Stimulated activated CD4-positive, alpha-beta T cell treated with anti-CD3 and anti-CD28 coated beads, Interleukin-2, amount 100 ng/mL, for 48 hours (primary cell): ENCODE measurements at places on chromosomes 6 and 20.

GRCh38 chr20:31710423-31711108 is 12.1 kb downstream of the BCL2L1 start:
- DNase-seq = no peak

DNA sequence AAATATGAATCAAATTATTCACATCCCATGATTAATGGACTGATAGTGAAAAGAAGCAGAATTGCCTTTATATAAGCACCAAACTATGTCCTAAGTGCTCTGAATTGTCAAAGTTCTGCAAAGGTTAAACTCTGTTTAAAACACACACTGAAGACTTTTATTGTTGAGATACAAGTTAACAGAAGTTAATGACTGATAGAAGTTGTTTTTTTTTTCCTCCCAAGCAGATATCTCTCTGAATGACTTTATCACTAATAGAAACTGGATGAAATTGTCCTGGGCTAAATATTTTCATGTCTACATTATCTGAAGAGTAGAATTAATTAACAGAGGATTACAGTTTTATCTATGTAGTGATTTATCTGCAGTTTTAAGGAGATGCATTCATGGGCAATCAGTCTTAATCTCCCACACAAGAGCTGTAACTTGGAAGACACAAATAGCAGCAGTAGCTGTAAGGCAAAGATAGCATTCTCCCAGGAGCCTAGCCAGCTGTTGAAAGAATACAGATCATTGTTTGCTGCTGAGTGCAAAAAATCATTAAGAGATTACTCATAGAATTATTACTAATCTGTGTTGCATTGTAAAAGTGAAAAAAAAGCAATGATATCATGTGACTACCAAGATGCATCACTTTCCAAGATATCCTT is 49.9 kb downstream of the BMP5 start:
- DNase-seq = no peak

DNA sequence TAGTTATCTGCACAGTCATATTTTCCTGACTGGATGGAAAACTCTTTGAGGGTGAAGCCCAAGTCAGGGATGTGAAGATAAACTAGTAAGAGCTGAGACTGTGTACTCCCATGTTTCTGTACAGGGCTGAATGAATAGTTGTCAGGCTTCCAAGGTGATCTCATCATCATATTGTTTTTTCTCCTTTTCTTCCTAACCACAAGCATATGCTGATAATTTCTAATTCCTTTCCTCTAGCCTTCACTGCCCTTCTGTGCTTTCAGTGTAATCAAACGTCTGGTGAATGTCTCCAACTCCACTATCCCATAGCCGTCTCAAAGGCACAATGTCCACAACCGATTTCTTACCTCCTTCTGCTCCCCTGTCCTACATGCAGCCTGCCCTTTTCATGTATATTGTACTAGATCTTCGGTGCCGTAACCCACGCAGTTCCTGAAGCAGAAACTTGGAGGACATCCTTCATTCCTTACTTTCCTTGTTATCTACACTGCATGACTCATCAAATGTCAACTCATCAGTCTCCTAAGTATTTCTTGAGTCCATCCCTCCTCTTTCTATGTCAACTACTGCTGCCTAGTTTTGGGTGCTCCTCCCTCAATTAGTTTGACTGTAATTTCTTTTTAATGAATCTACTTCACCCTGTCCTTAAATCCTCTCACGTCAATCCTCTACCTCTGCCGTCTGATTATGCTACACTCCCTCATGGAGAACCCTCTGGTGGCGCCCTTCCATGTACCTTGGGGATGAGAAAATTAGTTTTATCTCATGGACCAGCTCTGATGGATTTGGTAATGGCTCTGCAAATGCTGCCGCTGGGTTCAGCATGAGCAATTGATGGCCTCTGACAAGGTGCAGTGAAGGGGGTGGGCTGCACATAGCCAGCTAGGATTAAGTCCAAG is 21.9 kb downstream of the NCOA7 start:
- DNase-seq = no peak

DNA sequence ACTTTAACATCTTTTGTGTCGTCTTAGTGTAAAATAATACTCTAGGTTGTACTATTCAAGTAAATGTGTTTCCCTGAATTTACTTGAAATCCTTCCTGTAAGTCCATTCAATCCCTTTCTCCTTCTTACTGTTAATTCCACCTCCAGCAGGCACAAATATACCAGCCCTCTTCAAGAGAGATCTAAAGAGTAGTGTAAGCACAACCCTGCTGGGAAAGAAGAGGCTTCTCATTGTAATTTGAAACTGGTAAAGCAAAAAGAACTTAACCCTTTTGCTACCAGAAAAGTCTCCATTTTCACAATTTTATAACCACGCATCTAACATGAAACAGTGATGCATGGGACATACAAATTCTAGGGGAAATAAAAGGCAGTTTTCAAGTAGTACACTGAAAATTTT is at the start of gene BMP5:
Gene BMP5, minus strand, starts transcription at position 191 of the 400 bp plus-strand sequence. CDS start 725 bp downstream, outside the sequence.
- no peak for DNase-seq

DNA sequence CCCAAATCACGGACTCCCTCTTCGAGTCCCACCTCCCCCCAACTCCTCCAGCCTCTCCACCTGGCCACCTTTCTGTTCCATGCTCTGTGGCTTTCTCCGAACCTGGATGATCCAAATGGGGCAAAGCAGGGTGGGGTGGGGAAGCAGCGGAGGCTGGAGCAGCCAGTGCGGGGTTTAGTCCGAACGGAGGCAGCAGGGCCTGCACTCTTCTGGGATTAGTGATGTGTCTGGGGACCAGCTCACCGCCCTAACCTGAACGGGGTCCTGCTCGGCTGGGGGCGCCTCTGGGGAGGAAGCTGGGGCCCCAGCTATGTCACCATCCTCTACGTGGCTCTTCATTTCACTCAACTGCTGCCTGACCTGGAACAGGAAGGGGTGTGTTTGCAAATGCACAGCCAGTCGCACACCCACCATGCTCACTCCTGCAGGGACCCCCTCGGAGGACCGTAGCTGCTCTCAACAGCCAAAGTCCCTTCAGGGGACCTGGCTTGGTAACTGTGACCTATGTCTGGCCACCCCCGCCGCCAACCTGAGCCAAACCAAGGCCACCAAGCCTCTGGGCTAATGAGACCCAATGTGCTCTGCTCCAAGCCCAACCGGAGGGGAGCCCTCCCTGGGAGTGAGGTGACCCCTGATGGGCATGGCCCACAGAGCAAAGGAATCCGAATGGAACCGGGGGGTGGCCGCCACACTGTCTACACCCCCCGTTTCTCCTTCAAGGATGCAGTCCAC is 46.8 kb downstream of the DSTN start:
- DNase-seq = no peak

DNA sequence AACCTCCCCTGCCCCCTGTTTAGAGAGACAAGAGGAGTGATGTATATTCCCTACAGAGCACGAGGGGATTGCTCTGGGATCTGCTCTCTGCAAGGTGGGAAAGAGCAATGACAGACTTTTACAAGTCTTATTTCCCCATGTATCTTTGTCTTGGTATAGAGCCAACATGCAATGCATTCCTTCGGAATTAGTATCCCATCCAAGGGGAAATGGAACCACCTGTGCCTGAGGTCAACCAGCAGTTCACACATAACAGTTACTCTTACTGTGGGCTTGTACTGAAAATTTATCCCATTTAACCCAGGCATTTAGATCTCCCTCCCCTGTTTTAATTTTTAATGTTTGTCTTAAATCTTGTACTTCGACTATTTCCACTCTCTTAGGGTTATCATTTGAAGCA is 250.4 kb downstream of the C6orf118 start:
- DNase-seq = no peak

GRCh38 chr20:61633004-61633403 is 380.9 kb downstream of the CDH4 start:
- DNase-seq = no peak

DNA sequence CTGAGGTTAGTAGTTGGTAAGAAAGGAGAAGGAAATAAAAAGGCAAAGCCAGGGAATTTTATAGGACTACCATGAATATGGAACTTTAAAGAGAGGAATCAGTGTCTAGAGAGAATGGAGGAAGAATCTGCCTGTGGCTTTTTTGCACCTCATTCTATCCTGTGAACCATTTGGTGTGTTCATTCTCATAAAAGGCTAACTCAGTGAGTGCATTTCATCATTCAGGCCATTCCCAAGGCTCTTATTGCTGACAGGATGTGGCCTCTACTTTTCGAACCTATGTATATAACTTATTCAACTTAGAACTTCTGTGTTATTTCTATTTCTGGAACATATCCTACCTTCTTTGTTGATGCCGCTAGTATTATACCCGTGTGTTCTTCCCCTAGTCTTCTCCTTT is 27.1 kb downstream of the HSF2 start:
- DNase-seq = no peak

- no peak for DNase-seq
These were observed 192.2 kb downstream of the TPBG start for GRCh38 chr6:82555801-82556200.
